ENCODE measurements at places on chromosomes 13 and 19.

DNA sequence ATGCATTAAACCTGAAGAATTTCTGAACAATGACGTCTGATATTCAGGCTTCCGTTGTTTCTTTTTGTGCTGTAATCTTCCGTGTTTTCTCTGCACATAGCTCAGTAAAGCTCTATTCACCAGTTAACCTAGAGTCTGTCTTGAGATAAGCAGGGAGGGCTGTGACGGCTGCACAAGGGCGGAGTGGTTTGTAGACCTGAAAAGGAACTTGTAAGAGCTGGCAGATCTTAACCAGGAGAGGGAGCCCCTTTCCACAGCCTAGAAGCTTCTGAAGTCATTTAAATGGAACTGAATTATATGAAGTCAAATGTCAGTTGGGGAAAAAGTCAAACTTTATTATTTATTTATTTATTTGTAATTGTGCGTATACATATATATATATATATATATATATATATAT lies 27.5 kb downstream of the DPRX start:
- DNase-seq, result no peak

- no peak for DNase-seq
Observed at GRCh38 chr13:34430294-34430693, 511.8 kb upstream of the NBEA start.

- no peak for DNase-seq
Observed at GRCh38 chr19:4284176-4284958, 5.3 kb downstream of the SHD start.

DNA sequence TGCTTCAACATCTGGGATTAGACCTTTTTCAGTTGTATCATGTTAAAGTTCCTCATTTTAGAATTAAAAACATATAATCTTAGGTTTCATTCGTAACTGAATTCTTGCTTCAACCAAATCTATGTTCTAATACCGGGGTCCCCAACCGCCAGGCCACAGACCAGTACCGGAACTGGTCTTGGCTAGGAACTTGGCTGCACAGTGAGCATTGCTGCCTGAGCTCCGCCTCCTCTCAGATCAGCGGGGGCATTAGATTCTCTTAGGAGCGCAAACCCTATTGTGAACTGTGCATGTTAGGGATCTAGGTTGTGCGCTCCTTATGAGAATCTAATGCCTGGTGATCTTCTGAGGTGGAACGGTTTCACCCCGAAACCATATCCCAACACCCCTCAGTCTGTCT lies 19.2 kb downstream of the ITM2B start:
- no peak for DNase-seq

DNA sequence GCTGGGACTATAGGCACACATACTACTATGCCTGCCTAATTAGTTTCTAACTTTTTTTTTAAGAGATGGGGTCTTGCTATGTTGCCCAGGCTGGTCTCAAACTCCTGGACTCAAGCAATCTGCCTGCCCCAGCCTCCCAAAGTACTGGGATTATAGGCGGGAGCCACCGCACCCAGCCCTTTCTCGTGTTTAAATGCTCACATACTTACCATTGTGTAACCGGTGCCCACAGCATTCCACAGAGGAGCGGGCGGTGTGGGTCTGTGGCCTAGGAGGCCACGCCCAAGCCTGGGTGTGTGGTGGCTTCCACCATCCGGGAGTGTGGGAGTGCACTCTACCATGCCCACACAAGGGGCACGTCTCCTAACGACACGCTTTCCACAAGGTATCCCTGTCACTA lies 7.7 kb downstream of the LMNB2 start:
- DNase-seq, result no peak

DNA sequence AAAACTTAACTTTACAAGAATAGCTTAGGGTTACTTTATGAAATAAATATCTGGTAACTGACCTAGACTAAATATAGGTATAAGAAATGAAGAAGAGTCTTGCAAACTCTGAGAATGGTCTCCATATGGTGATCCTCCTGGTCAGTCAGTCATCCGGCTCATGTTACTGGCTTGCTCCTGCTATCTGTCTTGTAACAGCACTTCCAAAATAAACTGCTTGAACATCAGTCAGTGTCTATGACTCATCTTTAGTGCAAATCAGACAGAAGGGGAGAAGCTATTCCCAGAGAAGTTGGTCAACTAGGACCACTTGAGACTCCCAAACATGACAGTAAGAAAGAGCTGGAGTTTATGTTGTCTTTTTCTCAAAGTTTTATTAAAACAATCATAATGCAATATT lies 1550.9 kb downstream of the PCDH9 start:
- DNase-seq, result no peak

DNA sequence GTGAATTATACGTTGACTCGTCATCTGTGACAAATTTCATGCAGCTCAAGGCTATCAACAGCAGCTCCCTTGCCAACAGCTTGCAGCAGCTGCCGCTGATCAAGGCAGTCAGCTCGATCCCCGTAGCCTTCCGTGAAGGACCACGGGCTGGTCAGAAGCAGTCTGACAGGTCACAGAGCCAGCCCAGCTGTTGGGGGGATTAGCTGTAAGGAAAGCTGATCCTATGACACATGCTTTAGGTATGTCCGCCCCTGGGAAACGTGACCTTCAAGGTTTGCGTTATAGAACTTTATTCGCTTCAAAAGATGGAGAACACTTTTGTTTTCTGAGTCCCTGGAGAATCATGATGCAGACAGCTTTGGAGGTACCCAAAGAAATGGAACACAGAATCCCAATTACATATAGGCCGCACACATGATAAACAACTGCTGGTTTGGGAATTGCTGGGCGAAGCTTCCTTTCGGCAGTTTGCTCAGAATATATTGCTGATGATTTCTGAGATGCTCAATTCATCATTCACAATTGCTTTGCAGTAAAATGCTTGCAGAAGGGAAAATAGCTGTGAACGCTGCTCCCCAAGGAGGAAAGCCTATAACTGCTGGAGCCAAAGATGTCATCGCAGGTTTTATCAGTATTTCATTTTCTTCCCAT lies 62.6 kb upstream of the USP29 start:
- no peak for DNase-seq

DNA sequence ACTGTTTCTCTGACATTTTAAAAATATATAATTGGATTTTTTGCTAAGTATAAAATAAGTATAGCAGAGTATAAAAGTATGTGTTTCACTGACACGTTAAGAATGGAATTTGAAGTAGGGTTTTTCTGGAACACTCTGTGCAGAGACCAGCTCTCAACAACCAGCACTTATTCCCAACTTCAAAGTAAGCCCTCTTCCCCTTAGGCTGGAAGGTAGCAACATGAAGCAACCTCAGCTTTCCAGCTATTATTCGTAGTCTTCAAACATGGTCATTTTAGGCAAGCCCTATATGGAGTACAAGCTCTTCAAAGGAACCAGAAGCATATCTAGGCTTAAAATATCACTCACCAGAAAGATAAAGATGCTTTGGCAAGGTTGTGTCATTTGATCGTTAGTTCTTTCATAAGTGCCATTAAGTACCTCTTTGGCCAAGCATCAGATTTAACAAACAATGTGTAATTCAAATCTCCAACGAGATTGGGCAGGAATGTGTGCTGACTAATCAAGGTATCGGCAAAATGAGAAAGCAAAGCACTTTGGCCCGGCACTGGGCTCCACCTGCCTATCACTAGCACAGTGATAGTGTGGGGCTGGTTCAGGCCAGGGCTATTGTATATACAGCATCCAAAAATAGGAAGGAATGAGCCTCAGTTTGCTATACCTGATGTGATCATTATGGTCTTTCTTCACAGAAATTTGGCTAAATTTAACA lies 95.9 kb upstream of the FREM2 start:
- DNase-seq, result no peak

GRCh38 chr13:96252903-96253302 lies 163.0 kb downstream of the HS6ST3 start:
- DNase-seq, result no peak

GRCh38 chr19:51598159-51598915 lies 27.3 kb downstream of the ZNF175 start:
- no peak for DNase-seq

GRCh38 chr13:38998739-38999138 lies 8.1 kb upstream of the STOML3 start:
- DNase-seq, result no peak
